ENCODE measurements at places on chromosomes 7 and 10.

DNA sequence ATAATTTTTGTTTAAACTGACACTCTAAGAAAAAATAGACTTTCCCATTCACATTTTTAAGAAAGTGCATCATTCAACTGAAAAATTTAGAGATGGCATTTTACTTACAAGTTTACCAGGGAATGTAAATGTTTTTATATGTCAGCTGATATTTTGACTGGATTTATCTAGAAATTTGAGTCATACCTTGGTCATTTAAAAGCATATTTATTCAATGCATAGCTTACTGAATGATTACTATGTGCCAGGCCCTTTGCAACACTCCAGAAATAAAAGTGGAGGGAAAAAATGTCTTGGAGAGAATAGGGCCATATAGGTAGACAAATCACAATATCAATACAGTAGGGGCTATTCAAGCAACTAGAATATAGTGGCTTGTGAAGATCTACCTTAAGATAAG is 98.4 kb upstream of the FAM3C start:
- no peak for DNase-seq

GRCh38 chr7:28725911-28726310 is 232.2 kb downstream of the TRIL start:
- DNase-seq, result no peak

GRCh38 chr10:44725404-44725803 is 185.7 kb upstream of the TMEM72 start:
- no peak for DNase-seq

DNA sequence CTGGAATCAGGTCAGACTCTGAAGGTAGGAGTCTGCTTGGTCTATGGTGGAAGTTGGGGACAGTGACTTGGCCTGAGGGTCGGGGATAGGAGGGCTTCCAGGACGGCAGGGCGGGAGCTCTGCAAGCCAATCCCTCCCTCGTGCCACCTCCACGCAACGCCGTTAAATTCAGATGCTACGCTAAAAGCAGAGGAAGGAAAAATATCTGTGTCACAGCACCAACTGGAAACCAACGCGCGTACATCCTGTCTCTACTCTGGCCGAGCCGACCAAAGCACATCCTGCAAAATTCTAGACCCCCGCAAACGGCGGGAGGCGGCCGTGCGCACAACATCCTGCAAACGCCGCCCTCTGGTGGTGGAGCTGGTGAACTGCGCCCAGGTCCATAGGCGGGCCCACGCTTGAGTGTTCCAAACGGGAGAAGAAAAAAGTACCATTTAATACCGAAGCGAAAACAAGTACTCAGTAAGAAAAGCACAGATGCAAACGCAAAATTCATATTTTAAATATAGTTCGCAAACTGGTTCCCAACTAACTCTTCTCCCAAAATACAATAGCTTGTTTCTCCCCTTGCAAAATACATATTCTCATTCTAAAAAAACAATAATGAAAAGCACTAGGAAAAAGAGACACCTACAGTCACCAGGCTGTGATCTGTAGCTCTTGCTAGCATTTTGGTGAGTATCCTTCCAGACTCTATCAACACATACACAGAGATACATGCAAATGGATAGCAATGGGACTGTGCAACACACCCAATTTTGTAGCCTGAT is 45.7 kb upstream of the HSPA12A start:
- DNase-seq, result peak; percentile 85

GRCh38 chr7:126716321-126716720 is 536.4 kb downstream of the GRM8 start:
- no peak for DNase-seq

GRCh38 chr7:96089511-96089910 is 232.4 kb downstream of the SLC25A13 start:
- DNase-seq, result no peak

All from omental fat pad (tissue), 4 donors.